ENCODE measurements at places on chromosomes 11 and 22.

DNA sequence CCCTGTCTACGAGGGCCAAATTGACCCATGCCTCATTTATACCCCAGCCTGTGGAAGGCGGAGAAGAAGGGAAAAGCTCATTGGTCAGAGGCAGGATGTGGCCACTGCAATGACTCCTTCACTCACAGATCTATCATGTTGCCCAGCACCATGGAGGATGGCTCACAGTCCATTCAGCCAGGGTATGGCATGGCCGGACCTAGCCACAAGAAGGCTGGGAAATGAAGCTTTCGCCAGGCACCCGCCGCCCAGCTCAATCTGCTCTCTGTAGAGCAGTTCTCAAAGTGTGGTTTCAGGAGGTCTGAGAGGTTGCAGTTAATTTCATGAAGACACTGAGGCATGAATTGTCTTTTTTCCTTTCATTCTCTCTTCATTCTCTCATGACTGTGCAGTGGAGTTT lies 40.6 kb upstream of the LINC01488 start:
- H3K4me1 ChIP-seq: peaks cover 19% of the 10 kb centered on the region
- no peaks in the 10 kb centered on the region for H3K36me3 ChIP-seq
- H3K27me3 ChIP-seq: no peaks in the 10 kb centered on the region
- H3K4me3 ChIP-seq: no peak overlapping the region
- no peak overlapping the region for H3K27ac ChIP-seq

- H3K27me3 ChIP-seq: no peaks in the 10 kb centered on the region
Observed at GRCh38 chr22:37951305-37951704, 2.1 kb downstream of the C22orf23 start.

GRCh38 chr11:112886434-112887370 lies 74.5 kb upstream of the NCAM1 start:
- H3K27me3 ChIP-seq: no peaks in the 10 kb centered on the region
- no peak for DNase-seq
- H3K27ac ChIP-seq: no peak overlapping the region
- H3K36me3 ChIP-seq: no peaks in the 10 kb centered on the region
- H3K4me1 ChIP-seq: no peaks in the 10 kb centered on the region

DNA sequence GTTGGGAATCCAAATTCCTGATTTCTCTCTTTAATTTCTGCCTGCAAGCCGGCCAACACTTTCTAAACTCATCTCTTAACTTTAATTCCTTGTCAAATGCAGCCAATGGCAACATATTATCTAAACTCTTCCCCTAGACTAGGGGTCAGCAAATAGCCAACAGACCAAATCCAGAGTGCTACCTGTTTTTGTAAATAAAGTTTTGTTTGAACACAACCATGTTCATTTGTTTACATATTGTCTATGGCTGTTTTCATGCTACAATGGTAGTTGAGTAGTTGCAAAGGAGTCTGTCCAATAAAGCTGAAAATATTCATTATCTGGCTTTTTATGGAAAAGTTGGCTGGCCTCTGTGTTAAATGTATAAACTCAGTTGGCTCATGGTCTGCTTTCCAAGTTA lies 37.2 kb upstream of the RASSF10 start:
- DNase-seq: no peak
- no peak overlapping the region for H3K27ac ChIP-seq
- H3K4me1 ChIP-seq: no peaks in the 10 kb centered on the region

DNA sequence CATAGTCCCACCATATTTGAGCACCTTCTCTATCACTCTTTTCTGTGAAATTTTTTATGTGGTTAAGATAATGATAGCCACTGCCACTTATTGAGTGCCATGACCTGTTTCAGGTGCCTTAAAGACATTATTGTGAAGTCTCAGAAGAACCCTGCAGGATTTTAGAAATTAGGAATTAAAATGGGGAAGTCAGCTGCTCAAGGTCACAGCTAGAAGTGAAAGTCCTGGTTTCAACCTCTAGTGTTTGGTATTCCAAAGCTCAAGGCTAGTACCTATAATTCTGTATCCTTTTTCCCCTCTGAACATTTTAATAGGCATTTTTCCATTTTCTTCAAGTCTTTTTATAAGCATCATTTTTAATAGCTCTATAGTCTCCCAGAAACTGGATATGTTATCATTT lies 9.0 kb upstream of the RRM1 start:
- H3K27me3 ChIP-seq: no peaks in the 10 kb centered on the region
- DNase-seq: no peak
- no peaks in the 10 kb centered on the region for H3K4me1 ChIP-seq
- peaks cover 4% of the 10 kb centered on the region for H3K36me3 ChIP-seq

DNA sequence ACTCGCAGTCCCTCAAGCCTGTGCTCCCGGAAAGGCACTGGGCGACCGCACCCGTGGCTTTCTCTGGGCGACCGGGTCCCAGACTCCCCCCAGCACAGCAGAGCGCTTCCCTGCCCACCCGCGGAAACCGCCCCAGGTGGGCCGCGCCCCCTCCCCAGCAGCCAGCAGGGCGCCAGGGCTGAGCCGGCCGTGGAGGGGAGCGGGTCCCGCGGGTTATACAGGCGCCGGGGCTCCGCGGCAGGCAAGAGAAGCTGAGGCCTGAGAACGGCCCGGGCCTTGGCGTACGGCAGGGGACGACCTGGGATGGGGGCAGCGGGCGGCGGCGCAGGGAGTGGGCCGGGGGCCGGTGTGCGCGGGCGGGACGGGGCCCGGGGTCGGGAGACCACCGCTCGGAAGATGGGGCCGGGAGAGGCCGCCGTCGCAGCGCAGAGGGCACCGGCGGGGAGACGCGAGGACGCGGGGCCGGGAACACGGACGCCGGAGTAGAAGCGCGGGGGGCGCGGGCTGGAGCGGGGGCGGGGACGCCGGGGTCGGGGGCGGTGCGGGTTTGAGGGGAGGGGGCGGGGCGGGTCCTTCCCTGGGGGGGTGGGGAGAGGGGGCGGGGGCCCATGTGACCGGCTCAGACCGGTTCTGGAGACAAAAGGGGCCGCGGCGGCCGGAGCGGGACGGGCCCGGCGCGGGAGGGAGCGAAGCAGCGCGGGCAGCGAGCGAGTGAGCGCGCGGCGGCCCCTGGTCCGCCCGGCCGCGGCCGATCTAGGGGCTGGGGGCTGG lies at the start of gene MDK:
Gene MDK (plus strand): TSS at position 622 of the 771 bp plus-strand sequence. CDS start 389 bp downstream, outside the sequence.
- H3K36me3 ChIP-seq: peaks cover 13% of the 10 kb centered on the region
- peak within 1 kb of the TSS; percentile 98 for H3K27ac ChIP-seq
- peak within 1 kb of the TSS; percentile 100 for H3K4me3 ChIP-seq
- peaks cover 5% of the 10 kb centered on the region for H3K27me3 ChIP-seq
- peaks cover 23% of the 10 kb centered on the region for H3K4me1 ChIP-seq

- DNase-seq: no peak
- no peak overlapping the region for H3K27ac ChIP-seq
- H3K4me1 ChIP-seq: no peaks in the 10 kb centered on the region
- no peak overlapping the region for H3K4me3 ChIP-seq
- H3K27me3 ChIP-seq: no peaks in the 10 kb centered on the region
Observed at GRCh38 chr11:18452927-18453326, 2.7 kb upstream of the LDHAL6A start.

DNA sequence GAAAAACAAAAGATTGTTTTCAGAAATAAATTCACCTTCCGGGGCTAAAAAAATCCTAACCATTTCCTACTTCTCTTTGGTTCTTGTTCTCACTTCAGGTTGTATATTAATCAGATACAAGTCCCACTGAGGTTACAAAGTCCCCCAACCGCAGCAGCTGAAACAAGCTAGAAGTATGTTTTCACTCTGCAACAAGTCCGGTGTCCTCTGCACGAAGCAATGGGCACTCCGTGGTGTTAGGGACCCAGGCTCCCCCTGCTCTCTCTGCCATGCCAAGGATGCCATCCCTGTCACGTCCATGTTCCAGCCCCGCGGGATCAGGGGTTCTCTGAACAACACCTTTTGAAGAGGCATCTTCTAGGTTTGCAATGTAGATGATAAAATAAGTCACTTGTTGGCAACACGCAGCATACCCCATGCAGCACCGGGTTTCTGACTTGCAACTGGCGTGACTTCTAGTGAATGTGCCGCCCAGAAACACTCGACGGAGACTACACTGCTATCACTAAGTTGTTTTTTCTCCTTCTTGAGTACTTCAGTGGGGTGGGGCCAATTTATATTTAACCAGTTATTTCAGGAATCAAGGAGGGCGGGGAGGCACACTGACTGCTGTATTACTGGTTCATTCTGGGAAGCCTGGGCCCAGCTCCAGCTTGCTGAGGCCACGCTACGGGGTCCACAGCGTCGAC lies 25.4 kb upstream of the GSTP1 start:
- no peak for DNase-seq
- no peaks in the 10 kb centered on the region for H3K4me1 ChIP-seq
- H3K27me3 ChIP-seq: no peaks in the 10 kb centered on the region
- no peak overlapping the region for H3K4me3 ChIP-seq

DNA sequence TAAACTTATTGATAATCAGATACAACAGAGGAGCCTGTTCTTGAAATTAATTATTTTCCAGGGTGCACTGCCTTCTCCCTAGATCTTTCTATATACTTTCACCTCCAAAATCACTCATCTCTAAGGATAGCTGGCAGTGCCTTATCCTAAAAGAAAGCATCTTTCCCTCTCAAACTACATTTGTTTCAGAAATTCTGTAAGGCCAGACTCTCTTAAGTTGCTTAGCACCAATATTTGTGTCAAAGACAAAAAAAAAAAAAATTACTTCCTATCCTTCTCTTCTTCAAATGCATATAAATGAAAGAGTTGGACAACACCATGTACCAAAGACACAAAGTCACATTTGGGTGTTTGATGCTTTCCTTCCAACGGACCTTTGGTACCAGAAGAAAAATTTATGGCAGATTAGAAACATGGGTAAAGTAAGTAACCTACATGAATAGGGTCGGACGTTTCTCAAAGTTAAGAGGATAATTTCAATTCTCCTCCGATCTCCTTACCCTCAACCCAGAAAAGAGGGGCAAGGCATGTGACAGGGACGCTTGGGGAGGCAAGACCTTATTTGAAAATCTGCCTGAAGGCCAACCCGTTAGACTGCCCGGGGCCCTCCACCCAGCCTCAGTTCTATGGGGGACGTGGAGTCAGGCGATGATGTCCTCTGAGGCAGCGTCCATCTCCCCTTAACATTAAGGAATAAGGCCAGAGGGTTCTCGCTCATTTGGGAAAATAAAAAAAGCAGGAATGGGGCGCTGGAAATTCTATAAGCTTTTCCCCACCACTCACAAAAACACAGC lies 66.3 kb downstream of the ETS1 start:
- H3K27ac ChIP-seq: no peak overlapping the region
- peak overlapping the region; percentile 71 for H3K4me3 ChIP-seq
- no peak for DNase-seq
- H3K4me1 ChIP-seq: peaks cover 17% of the 10 kb centered on the region
- H3K27me3 ChIP-seq: peaks cover 59% of the 10 kb centered on the region
- no peaks in the 10 kb centered on the region for H3K36me3 ChIP-seq

- no peak for DNase-seq
- no peak overlapping the region for H3K27ac ChIP-seq
- H3K4me3 ChIP-seq: no peak overlapping the region
- H3K36me3 ChIP-seq: no peaks in the 10 kb centered on the region
- H3K4me1 ChIP-seq: no peaks in the 10 kb centered on the region
Observed at GRCh38 chr11:82046778-82047177, 686.9 kb downstream of the FAM181B start.

DNA sequence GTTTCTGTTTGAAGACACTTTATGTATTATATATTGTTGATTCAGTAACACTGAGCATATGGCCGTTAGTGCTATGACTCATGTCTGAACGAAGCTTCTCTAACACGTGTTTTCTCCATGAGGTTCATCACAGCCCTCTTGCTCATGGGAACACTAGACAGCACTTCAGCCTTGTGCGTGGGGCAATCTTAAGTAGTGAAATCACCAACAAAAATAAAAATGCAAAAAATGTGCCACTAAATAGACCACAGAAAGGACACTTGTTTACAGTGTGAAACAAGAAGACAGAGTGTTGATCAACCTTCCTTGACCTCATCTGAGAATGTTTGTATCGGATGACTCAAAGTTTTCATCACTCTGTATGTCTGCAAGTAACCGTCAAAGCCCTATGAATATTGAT lies 94.5 kb downstream of the FDX1 start:
- H3K27me3 ChIP-seq: no peaks in the 10 kb centered on the region
- H3K27ac ChIP-seq: no peak overlapping the region
- no peaks in the 10 kb centered on the region for H3K36me3 ChIP-seq

GRCh38 chr11:19552656-19553260 lies 159.9 kb upstream of the NAV2 start:
- DNase-seq: no peak
- H3K27ac ChIP-seq: peak overlapping the region; percentile 18
- peaks cover 3% of the 10 kb centered on the region for H3K27me3 ChIP-seq
- H3K4me3 ChIP-seq: no peak overlapping the region
- peaks cover 16% of the 10 kb centered on the region for H3K4me1 ChIP-seq

- no peaks in the 10 kb centered on the region for H3K36me3 ChIP-seq
- H3K4me1 ChIP-seq: no peaks in the 10 kb centered on the region
- no peaks in the 10 kb centered on the region for H3K27me3 ChIP-seq
- no peak within 1 kb of the TSS for H3K4me3 ChIP-seq
Observed at GRCh38 chr11:60396382-60396781, at the start of gene MS4A14. Gene MS4A14 (plus strand): TSS chr11:60396459. CDS start chr11:60396579, 120 bp downstream.

GRCh38 chr11:2741377-2742131 lies 41.8 kb upstream of the KCNQ1OT1 start:
- H3K27me3 ChIP-seq: no peaks in the 10 kb centered on the region
- no peaks in the 10 kb centered on the region for H3K36me3 ChIP-seq
- no peak for DNase-seq
- no peaks in the 10 kb centered on the region for H3K4me1 ChIP-seq

GRCh38 chr22:46087816-46088277 lies 62.5 kb upstream of the PPARA start:
- no peak overlapping the region for H3K27ac ChIP-seq
- no peak overlapping the region for H3K4me3 ChIP-seq
- H3K36me3 ChIP-seq: no peaks in the 10 kb centered on the region
- no peaks in the 10 kb centered on the region for H3K27me3 ChIP-seq
- DNase-seq: no peak

Measured in neuronal stem cell (in vitro differentiated cells).